ENCODE measurements at places on chromosomes 3 and 15.

DNA sequence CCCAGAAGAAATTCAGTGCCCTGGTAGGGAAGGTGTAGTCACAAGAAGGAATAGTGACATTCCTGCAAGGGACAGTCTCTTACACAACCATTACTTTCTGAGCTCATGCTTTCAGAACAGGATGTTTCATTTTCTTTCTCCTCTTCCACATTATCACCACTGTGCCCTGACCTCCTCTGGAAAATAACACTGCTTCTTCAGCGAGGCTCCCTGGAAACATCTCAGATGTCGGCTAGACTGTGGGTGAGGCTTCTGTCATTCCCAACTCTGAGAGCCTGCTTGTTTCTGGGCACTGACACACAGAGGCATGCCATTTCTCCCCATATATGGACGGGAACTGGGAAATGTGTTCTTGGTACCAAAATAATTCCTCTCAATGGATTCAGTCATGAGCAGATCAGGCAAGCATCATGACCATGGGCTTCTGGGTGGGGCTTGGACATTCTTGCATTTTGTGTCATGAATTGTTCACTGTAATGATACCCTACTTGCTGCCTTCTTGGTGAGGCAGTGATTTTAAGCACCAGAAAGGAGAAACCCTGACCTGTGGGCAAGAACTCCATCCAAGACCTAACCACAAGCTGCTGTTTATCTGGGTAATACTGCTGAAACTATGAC is 14.3 kb upstream of the TNFAIP8L3 start:
- DNase-seq = no peak

DNA sequence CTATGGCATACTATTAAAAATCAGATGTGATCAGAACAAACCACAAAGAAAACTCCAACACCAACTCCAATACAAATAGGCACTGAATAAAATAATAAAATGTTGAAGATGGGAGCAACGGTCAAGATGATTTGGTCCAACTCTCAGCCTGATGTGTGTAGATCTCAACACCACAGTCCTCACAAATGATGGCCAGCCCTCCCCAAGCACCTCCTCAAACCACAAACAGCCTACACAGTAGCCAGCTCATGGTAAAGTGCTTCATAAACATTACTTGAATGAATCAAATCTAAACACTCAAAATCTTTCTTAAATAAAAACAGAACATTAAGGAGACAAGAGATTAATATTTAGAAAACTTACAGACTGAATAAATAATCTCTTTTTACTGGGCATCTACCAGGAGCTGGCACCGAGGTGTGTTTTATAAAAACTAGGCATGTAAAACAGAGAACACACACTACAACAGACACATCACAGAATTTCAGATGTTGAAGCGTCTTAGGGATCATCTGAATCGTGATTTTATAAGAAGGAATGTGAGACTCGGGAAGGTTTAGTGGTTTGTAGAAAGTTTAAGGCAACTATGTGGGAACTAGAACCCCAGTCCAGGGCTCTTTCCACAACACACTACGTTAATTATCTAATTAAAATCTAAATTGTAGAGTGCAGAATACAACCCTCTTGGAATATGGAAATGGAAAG is 102.4 kb downstream of the MYLK start:
- DNase-seq = no peak

DNA sequence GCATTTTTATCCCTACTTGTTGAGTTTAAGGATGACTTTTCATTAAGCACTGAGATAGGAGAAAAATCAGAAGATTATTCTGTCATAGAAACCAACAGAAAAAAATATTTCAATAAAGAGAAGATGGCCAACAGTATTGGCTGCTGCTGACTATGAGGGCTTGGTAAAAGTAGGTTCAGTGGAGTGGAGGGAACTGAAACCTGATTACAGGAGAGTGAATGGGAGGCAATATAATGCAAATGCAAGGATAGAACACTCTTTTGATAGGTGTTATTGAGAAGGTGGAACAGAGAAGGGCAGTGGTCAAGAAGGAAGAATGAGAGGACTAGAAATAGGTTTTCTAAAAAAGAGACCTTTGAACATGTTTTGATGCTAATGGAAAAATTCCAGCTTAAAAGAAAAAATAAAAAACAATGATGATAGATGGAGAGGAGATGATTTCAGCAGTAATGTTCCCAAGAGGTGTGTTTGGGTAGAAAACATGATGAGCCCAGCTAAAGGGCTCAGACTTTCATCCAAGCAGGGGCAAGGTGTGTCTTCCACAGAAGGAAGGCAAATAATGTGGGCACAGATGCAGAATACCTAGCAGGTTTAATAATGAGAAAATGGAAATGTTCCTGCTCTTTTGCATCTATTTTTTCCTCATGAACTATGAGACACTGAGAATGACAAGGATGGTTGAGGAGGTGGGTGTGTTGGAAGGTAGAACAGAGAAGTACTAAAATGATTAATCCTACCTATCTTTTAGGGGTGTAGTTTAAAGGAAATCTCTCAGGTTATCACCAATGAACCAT is 397.9 kb upstream of the GOLIM4 start:
- no peak for DNase-seq

DNA sequence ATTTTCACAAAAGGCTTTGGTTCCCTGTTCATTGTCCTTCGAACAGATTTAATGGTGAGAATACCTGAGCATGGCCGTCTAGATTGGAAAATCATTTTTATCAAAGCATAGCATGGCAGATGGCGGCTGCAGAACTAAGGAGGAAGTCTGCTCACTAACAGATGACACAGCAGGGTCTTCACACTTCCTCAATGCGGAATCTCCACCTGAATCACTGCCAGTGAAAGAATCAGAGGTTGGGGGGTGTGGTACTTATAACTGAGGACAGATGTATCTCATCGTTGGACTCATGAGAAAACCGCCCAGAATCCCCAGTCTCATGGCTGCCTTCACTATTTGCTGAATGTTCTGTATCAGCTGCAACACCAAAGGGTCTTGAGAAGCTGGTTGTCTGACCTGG is 31.6 kb upstream of the PYGO1 start:
- DNase-seq = no peak

GRCh38 chr3:107370907-107371306 is 6.3 kb upstream of the CCDC54 start:
- no peak for DNase-seq

GRCh38 chr15:86872782-86873181 is 793.1 kb downstream of the AGBL1 start:
- DNase-seq = no peak

- DNase-seq = no peak
These were observed 120.5 kb upstream of the SAMMSON start for GRCh38 chr3:69879051-69879450.

- no peak for DNase-seq
These were observed 5.2 kb downstream of the PRSS50 start for GRCh38 chr3:46712191-46713049.

- DNase-seq = peak; percentile 13
These were observed 722.9 kb upstream of the CFAP20DC start for GRCh38 chr3:59772416-59773408.

DNA sequence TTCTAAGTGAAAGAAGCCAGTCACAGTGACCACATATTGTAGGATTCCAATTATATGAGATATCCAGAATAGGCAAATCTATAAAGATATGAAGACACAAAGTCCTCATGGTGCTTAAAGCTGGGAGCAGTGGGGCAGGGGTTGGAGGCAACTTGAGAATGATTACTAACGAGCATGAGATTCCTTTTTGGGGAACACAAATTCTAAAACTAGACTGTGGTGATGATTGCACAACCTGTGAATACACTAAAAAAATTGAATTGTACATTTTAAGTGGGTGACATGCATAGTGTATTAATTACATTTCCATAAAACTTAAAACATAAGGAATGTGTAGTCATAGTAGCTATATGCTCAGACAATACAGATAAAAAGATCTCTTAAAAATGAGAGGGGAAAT is 103.2 kb downstream of the DPH6 start:
- DNase-seq = no peak

- DNase-seq = no peak
These were observed 260.7 kb upstream of the CTNNB1 start for GRCh38 chr3:40938591-40938990.

- no peak for DNase-seq
These were observed 61.0 kb upstream of the PPARG start for GRCh38 chr3:12227833-12228232.

- no peak for DNase-seq
These were observed 17.1 kb downstream of the LMOD3 start for GRCh38 chr3:69105320-69105719.

DNA sequence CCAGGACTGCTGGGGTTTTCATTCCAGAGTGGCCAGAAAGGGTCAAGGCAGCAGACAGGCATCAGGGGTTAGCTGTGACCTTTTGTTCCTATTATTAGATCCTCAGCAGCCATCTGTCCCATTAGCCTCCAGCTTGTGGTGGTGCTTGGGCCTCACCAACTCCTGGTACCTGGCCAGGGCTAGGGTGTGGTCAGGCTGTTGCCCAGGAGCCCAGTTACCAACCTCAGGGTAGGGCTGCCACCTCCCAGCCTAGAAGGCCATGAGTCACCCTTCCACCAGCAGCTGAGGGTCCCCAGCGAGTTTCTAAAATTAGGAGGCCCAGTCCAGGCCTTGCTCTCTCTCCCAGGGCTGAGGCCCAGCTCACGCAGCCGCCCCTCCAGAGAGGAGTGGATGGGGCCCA is 12.2 kb downstream of the TMEM43 start:
- no peak for DNase-seq

DNA sequence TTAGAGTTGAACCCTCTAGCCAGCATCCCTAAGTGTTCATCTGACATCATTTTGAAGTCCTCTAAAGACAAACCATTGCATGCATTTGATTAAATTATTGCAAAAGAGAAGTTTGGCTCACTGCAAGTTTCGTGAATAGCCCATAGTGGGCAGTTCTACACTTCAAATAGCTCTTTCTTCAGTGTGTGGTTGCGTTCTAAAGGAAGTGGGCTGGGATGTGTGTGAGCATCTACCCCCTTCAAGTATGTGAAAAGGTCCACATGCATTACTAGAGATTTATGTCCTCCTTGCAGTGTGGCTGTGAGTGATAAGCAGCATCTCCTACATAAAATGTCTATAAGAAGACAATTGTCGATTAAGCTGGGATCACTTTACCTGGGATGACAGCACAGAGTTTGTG is 54.6 kb downstream of the SST start:
- no peak for DNase-seq

DNA sequence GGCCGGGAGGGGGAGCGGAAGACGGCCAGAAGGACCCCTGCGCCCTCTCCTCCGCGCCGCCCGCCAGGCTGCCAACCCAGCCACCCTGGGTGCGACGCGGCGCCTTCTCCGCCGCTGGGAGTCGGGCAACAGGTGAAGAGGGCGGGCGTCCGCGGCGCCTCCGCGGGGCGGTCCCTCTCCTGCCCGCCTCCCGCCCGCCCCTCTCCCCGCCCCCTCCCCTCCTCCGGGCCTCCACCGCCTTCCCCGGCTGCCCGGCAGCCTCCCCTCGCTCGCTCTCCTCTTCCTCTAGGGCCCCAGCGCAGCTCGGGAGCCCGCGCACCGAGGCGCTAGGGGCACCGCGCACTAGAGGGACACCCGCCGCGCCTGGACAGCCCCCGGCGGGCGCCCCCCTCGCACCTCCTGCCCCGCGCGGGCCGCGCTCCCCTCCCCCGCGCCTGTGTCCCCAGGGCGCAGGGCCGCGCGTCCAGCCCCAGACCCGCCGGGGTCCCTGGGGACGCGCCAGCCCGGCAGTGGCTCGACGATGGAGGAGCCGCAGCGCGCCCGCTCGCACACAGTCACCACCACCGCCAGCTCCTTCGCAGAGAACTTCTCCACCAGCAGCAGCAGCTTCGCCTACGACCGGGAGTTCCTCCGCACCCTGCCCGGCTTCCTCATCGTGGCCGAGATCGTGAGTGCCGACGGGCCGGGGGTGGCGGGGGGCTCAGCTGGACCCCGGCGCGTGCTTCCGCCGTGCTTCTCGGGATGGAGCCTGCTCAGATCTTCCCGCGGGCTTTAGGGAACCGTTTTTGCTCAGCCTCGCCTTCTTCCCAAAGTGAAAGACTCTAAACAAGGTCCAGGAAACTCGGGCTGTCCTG is at the start of gene CMTM8:
Gene CMTM8, plus strand, starts transcription at position 228 of the 854 bp plus-strand sequence. Its CDS starts 293 bp downstream, at position 521.
- peak; percentile 60 for DNase-seq

DNA sequence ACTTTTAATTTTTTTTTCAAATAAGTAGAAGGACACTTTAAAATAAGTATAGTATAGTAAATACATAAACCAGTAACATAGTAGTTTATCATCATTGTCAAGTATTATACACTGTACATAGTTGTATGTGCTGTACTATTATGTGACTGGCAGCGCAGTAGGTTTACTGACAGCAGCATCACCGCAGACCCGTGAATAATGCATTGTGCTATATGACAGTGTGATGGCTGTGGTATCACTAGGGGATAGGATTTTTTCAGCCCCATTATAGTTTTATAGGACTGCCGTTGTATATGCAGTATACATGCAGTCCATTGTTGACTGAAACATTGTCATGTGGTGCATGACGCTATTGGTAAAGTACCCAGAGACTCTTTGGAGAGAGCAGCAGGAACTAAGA is 306.5 kb downstream of the SQOR start:
- no peak for DNase-seq

DNA sequence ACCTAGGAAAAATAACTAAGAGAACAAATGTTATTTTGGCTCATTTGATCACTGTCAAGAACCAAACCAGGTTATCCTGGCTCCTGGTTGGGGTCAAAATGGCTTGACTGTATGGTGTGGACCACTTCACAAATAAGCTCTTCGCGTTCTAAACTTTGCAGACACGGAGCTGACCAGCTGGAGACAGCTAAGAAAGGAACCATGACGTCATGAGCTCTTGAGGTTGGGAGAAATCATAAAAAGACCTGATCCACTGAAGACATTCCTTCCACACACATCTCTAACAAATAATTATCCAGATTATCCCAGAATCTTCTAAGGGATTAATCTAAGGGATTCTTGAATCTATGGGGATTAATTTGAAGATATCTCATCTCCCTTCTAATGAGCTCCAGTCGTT is 321.5 kb upstream of the IGF1R start:
- DNase-seq = no peak
